ENCODE measurements at places on chromosomes 6 and 20.

- no peak for DNase-seq
Measured at GRCh38 chr20:13105864-13106457, 97.2 kb downstream of the SPTLC3 start.

GRCh38 chr6:22367346-22367745 lies 70.5 kb upstream of the PRL start:
- no peak for DNase-seq

- no peak for DNase-seq
Measured at GRCh38 chr20:41373251-41373783, 6.7 kb upstream of the EMILIN3 start.

DNA sequence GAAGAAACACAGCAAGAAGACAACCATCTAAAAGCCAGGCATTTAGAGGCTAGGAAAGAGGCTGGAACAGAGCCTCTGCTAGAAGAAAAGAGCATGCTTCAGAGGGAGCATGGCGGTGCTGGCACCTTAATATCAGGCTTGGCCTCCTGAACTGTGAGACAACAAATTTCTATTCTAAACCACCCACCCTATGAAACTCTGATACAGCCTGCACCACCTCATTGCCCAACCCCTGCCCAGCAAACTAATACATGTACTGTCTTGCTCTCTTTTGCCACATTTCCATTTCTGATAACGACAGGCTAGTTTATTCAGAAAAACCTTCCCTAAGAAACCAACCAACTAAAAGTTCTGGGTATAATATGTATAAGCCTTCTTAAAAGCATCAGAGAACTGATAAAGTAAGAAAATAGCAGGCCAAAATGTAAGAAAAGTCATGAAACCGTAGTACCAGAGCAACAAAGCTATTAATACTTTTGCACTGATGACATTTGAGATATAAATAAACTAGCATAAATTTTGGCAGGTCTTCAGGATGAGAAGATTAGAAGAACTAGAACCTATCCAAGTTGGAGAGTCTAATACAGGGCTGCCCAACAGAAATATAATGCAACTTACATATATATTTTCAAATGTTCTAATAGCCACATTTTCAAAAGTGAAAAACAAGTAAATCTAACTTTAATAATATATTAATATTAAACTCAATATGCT lies 184.7 kb upstream of the HSF2 start:
- DNase-seq = no peak

DNA sequence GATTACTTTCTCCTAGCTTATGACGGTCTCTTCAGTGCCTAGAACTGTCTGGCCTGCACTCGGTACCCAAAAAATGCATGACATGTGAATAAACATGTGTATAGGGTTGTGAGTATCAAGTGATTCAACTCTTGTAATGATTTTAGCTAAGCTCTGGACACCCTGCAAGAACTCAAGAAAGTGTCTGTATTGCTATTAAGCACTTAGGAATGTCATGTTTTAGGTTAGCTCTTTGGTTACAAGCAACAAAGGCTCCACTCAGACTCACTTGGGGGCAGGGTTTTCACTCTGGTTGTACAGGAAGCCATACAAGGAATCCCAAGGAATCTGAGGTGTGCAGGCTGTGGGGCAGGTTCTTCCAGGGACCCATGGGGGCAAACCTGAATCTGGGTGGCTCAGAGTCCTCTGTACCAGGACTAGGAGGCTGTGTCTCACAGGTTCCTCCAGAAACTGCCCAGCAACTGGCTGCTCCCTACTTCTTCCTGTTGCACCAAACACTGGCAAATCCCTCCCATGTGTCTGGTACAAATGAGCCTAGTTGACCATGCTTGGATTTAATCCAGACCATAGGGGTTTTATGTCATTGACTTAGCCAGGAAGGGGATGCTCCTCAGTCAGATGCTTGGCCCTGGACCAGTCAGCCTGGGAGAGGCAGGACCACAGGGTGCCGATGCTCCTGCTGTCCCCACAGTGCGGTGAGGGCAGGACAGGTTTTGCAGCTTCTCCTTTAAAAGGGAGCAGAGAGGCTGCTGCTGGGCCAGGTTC lies 77.9 kb upstream of the CDH4 start:
- DNase-seq = no peak

DNA sequence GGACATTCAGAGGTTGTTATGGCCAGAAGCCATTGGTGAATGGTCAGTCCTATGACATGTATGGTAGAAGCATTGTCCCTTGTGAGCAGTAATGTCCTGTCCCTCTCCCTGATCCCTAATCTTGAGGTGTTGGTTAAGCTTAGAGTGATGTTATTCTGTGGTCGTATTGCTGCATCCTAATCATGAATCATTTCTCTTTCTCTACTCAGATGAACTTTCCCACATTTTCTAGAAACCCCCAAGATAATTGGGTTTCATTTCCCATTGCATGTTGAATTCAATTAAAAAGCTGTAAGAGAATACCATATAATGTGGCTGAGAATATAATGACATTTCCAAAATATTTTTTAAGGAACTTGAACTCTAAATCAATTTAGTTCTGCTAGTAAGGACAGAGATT lies 175.1 kb downstream of the PLCB4 start:
- DNase-seq = no peak

All from activated CD4-positive, alpha-beta T cell treated with anti-CD3 and anti-CD28 coated beads for 1 hour (primary cell).